ENCODE measurements at places on chromosomes 3 and 15.

- no peak for DNase-seq
Measured at GRCh38 chr3:150868282-150868681, 37.0 kb downstream of the MINDY4B start.

- DNase-seq = peak; percentile 5
Measured at GRCh38 chr3:194508491-194509453, 22.0 kb upstream of the ATP13A3 start.

GRCh38 chr15:40045572-40046217 is 6.7 kb upstream of the SRP14 start:
- no peak for DNase-seq

GRCh38 chr3:117297541-117297940 is 588.0 kb downstream of the TUSC7 start:
- no peak for DNase-seq

- DNase-seq = no peak
Measured at GRCh38 chr3:141334627-141335250, 33.6 kb upstream of the ZBTB38 start.

GRCh38 chr3:55824406-55824805 is 337.3 kb upstream of the WNT5A start:
- no peak for DNase-seq

DNA sequence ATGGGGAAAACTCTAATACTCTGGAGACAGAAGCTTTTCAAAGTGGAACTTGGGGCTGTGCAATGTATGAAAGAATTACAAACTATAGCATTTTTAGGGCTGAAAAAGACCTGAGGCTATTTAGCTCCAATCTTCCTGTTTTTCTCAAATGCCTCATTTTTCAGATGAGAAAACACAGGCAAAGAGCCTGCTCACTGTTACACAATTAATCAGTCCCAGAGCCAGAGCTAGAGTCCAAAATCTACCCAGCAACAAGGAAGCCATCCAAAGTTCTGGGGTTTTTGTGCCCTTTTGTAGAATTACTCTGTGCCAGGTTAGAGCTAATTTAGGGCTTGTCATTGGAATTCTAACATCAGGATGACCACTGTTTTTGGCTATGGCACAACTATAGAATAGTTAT is 45.5 kb downstream of the GPR149 start:
- DNase-seq = no peak

DNA sequence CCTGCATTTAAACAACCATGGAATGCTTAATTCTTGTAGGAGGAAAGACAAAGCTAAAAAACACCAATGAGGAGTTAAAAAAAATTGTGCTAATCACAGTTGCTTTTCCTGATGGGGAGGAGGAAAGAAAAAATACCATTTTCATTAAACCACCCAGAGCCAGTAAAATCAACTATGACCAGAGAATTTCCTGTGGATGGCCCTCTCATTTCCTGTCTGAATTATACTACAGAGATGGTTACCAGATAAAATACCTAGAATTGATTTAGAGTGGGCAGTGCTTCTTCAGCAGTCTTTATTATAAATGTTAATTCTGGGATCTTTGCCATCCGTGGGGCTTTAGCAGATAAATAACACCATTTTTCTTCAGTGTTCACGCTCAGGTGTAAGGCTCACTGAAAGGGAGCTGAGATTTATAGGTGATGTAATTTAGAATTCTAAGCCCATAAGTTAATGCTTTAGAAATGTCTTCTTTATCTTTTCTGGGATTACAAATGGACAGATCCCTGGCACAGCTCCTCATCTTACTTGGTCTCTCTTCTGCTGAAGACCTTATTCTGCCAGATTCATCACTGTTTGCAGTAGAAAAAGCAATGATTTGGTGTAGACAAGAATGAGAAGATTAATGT is 37.9 kb downstream of the RETNLB start:
- DNase-seq = no peak

DNA sequence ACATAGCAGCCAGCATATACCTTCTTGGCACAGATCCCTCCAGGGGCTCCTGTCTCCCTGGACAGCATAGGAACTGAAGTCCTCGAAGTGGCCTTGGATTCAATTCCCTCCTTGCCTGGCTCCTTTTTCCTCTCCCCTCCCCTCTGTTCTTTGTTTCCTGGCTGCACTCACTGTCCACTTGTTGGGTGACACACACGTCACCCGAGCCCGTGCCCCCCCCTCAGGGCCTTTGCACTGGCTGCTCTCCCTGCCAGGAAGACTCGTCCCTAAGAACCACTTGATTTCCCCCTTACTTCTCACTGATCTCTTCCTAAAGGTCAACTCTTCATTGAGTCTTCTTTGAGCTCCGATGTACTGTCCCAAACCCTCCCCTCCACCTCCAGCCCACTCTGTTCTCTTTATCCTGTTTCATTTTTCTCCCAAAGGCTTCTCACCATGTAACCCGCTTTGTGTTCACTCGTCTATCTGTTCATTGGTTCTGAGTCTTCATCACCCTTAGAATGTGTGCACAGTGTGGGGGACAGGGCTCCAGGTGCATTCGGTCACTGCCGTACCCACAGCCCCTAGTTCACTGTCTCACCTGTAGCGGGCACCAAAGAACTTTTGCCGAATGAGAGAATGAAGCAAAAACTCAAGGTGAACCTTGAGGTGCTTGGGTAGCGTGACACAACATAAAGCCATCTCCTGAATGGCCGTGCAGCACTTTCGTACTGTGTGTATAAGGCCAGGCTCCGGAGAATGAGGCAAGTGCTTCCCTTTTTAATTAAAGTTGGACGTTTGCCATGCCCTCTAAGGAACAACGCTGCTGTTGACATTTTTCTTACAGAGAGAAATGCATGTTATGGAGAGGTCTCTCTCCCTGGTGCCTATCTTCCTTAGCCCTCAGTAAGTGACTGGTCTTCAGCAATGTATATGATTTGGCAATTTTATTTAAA is 74.0 kb downstream of the CHRNA7 start:
- DNase-seq = no peak

GRCh38 chr3:170520996-170521395 is 64.9 kb downstream of the SLC7A14 start:
- DNase-seq = no peak

DNA sequence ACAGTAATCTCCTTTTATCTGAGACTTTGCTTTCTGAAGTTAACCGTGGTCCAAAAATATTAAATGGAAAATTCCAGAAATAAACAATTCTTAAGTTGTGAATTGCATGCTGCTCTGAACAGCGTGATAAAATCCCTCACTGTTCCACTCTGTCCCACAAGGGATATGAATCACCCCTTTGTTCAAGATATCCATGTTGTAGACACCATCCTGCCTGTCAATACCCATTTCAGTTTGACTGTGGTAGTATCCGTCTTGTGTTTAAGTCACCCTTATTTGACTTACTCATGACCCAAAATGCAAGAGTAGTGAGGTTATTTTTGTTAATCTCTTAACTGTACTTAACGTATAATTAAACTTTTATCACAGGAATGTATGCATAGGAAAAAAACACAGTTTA is 435.0 kb downstream of the SHQ1 start:
- no peak for DNase-seq

DNA sequence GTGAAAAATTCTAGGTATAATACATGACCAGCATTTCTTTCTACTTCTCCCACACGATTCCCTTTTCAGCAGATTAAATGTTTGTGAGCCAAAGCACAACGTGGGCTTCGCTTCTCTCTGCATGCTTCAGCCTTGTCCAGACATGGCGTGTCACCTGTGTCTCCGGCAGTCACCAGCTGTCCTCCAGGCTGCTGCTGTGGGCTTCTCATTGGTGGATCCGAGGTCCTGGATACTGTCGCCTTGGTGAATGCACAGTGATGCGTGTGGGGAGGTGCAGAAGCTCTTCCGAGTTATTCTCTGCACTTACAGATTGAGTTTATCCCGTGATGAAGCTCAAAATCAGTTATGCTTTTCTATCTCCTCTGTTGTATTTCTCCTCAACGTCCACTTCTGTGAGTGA is 23.0 kb upstream of the GOLGA8J start:
- DNase-seq = no peak

DNA sequence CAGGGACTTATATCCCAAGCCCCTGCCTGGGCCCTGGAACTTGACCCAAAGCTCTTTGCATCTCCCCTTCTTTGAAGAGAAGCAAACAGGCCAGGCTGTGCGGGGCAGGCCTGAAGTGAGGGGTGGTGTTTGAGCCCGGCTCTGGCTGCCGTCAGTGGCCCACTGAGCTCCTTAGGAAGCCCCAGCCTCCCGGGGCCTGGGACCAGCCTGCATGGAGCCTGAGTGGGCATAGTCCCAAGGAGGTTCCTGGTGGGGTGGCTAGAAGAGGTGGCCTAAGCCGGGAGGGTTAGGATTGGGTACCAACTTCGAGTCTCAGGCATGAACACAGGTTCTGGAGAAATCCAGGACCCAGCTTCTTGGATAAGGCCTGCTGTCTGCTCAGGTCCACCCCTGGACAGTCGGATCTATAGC is 6.4 kb downstream of the TMIE start:
- no peak for DNase-seq

- no peak for DNase-seq
Measured at GRCh38 chr3:14758297-14758696, 60.5 kb upstream of the FGD5 start.

DNA sequence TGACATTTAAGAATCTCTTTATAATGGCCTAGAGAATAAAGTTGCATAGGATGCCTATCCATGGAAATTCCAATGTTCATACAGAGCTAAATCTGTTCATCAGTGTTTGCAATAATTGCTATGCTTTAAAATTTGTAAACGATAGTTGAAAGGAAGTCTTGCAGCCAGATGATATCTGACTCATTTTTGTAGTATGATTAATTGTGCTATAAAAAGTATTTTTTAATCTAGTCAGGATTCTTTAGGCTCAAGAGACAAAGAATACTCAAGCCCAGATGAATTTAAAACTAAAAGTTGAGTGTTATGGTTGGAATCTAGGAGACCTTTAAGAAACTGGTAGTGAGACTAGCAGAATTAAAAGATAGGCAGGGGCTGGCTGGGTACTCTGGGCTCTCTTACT is 50.5 kb downstream of the SUCNR1 start:
- DNase-seq = no peak

DNA sequence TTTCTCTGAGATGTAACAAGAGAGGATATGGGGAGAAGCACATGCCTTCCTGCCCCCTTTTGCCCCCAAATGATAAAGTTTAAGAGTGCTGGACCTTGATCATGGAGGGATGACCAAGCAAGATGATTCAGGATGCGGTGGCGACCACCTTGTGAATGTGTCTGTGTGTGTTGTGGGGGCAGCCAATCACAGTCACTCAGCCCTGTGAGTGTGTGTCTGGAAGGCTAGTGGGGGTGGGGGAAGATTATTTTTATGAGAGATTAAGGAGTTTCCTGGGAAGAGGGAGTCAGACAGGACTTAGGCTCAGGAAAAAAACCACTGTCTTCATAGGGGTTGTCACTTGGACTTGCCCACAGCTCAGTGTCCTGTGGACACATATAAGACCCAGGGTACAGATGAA is 57.8 kb upstream of the KY start:
- no peak for DNase-seq

- no peak for DNase-seq
Measured at GRCh38 chr3:82627733-82628132, 866.3 kb upstream of the GBE1 start.

DNA sequence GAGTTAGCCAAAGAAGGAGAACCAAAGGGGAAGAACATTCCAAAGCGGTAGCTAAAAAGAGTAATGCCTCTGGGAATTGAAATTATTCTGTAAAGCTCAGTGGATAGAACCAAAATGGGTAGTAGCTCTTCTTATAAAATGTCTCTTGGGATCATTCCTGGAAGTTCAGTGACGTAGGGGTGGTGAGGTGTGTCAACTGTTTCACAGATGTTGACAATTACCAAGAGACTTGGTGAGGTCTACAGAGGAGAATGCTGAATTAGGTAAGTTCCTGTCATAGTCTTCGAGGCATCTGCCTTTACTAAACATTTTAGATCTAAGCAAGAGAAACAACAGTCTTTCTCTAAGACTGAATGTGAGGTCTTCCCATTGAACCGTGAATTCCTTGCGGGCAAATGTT is 67.8 kb downstream of the TPRG1 start:
- no peak for DNase-seq

DNA sequence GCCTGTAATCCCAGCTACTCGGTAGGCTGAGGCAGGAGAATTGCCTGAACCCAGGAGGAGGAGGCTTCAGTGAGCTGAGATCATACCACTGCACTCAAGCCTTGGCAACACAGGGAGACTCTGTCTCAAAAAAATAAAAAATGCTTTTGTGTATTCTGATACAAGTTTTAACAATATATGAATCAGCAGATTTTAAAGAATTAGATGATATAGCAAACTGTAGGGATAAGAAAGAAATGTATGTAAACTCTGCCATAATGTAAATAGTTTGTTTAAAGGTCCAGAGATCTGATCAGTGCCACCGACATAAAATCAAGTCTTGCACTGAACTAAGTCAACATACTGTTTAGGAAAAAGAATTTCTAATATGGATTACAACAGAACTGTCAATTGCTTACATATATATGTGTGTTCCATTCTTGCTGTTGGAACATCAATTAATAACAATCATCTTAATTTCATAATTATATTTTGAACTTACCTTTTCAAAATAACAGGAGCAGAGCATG is 208.3 kb downstream of the NEK10 start:
- no peak for DNase-seq

GRCh38 chr15:68492855-68493254 is 60.9 kb upstream of the ITGA11 start:
- DNase-seq = no peak

- no peak for DNase-seq
Measured at GRCh38 chr15:77988347-77989295, 88.9 kb downstream of the TBC1D2B start.

- DNase-seq = no peak
Measured at GRCh38 chr15:31013863-31014607, 22.6 kb upstream of the MTMR10 start.

DNA sequence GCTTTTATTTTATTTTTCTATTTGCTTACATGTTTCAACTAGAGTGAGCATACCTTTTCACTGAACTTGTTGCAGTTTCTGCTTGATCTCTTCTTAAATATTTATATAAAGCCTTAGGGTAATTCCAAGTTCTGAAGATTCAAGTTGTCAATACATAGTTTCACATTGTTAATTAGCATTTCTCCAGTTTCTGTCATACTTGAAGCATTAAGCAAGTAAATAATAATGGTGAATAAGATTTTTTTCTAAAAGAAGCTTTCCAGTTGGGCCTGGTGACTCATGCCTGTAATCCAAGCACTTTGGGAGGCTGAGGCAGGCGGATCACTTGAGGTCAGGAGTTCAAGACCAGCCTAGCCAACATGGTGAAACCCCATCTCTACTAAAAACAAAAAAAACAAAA is 53.9 kb downstream of the CALML4 start:
- DNase-seq = no peak

DNA sequence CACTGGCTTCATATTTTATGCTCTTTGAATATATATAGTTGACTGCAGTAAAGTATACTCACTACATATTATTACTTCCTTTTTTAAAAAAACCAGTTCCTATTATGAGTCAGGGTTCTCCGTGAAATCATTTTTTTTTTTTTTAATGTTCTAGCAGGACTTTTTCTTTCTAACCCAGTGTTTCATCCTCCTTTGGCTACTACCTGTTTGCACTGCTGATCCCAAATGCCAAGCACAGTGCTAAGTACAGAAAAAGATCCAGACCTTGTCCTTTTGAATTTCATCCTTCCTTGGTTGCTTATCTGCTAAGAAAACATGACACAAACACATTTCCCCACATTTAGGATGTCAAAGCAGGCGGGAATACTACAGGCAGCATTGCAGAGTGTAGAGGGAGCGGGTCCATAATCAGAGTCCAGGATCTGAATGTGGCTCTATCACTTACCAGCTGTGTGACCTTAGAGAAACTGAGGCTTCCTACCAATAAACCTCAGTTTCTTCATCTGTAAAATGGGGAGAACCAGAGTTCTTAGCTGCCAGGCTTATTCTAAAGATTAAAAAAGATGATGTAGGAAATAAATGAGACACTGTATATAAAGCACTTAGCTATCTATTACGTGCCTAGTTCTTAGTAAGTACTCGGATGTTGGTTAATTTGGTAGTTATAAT is 37.2 kb upstream of the ANPEP start:
- DNase-seq = no peak
